ENCODE measurements at places on chromosomes 5 and 9.

GRCh38 chr5:172694541-172694940, 53.5 kb downstream of the NEURL1B start:
- DNase-seq: no peak

DNA sequence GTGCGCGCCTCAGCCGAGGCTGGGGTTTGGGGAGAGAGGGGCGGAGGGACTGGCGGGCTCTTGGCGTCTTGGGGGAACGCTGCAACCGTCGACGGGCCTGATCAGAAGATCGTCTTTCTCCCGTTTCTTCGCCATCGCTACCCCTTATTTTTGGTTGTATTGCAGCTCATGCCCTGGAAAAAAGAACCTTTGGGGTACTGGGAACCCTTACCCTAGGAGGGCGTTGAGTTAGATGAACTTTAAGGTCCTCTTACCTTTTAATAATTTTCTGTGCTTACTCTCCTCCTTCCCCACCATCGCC, 719 bp downstream of the PAIP2 start:
- no peak for DNase-seq

GRCh38 chr5:1884678-1885403, 2.1 kb upstream of the IRX4 start:
- DNase-seq: no peak

DNA sequence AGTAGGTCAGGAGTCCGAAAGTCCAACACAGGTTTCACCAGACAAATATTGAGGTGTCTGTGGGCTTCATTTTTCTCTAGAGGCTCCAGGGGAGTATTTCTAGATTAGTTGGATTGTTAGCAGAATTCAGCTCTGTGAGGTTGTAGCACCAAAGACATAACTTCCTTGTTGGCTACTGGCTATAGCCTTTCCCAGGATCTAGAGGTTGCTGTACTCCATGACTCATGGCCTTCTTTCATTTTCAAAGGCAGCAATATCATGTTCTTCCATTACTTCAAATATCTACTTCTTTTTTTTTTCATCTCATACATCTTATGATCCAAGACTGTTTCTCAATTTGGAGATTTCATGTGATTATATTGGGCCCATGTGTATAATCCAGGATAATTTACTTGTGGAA, 404.0 kb upstream of the FAM174A start:
- DNase-seq: no peak

GRCh38 chr5:94745786-94746730, 127.6 kb downstream of the SLF1 start:
- no peak for DNase-seq

DNA sequence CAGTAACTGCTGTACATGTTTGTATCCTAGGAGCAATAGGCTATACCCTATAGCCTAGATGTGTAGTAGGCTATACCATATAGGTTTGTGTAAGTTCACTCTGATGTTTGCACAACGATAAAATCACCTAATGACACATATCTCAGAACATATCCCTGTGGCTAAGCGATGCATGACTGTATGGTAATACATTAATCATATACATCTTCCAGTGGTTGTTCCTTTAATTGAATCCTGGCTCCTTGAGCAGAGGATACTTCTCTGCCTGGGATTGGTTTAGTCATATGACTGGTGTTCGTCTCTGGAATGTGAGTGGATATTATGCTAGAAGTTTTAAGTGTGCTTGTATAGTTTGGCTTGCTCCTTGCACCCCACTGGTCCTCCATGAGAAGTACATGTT, 425.8 kb downstream of the MAN2A1 start:
- no peak for DNase-seq

DNA sequence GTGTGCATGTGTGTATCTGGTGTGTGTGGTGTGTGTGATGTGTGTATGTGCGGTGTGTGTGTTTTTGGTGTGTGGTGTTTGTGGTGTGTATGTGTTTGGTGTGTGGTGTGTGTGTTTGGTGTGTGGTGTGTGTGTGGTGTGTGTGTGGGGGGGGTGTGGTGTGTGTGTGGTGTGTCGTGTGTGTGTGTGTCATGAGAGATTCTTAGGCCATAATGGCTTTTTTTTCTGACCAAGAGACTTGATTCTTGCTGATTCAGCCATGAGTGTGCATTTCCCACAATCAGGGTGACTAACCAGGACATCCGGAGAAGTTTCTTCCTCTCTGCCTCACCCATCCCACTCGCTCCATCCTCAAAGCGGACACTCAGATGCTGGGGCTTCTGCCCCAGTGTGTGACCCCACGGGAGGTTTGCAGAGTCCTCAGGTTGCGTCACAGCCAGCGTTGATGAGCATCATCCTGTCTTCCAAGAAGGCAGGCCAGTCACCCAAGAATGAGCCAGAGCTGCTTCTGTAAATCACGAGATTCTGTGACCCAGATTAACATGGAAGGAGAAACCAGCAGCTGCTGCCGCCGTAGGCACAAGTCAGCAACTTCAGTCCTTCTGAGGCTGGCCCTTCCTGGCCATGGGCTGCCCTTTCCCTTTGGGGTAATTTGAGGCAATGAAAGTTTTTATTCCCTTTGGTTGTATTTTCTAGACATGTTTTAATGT, 12.5 kb upstream of the CTSL start:
- DNase-seq: peak; percentile 47

GRCh38 chr9:114244570-114244969, 78.3 kb upstream of the ORM1 start:
- DNase-seq: no peak

DNA sequence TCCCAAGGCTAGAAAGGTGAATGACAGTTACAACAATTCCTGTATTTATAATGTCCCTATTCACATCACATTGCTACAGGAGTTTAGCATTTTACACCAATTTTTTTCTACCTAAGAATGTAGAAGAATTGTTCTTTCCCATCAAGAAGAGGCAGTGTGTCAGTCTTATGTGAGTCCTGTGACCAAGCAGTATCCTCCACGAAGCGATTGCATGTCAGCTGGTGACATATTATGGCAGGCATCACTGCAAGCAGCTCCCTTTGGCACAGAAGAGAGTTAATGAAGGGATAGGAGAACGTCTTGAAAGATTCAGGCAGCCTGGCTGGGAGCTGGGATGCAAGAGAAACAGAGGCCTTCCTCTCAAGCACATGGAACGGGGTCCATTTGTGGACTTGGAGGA, 199.8 kb downstream of the SMC2 start:
- DNase-seq: no peak
